ENCODE measurements at places on chromosomes 4 and X.

- no peak for DNase-seq
Observed at GRCh38 chr4:40058121-40058520, 1.5 kb downstream of the N4BP2 start.

GRCh38 chr4:128168701-128169100 is 107.6 kb downstream of the LARP1B start:
- DNase-seq, result no peak

DNA sequence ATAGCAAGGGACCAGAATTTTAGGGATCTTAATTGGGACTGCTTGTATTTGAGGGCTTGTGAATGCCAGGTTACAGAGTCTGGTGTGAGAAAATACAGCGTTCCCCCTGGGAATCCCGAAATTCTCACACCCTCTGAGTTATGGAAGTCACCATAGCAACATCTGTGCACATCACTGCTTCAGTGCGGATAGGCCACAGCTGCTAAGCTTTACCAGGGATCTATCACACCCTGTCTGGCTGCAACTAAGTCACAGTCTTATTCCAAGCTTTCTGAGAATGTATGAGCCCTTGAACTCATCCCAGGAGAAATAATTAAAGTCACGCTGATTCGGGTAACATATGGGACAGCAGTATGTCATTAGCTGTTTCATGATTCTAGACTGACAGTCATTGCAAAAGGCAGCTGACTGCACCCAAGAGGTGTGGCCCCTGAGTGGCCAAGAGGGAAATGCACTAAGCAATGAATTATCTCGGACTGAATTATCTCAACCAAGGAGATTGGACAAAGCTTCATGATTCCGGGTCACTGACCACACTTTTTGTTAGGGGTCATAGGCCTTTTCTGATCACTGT is 46.7 kb upstream of the BTC start:
- DNase-seq, result no peak

GRCh38 chr4:56976837-56977320 is 527 bp downstream of the NOA1 start:
- DNase-seq, result peak; percentile 50

DNA sequence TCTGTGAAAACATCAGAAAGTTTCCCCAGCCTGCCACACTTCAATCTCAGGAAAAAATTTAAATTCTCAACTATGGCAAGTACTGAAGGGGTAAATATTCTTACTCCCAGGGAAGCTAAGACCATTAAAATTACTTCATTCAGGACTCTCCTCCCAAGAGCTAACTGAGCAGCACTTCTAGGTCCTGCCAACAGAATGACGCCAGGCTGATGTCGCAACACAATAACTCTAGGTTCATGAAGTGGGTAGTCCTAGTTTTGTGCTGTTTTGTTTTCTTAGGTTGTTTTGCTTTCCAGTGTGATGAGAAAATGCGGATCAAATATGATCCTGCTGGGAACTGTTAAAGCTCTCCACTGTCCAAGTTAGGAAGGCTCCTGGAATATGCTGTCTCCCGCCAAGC is 180.0 kb downstream of the NKX6-1 start:
- peak; percentile 22 for DNase-seq

DNA sequence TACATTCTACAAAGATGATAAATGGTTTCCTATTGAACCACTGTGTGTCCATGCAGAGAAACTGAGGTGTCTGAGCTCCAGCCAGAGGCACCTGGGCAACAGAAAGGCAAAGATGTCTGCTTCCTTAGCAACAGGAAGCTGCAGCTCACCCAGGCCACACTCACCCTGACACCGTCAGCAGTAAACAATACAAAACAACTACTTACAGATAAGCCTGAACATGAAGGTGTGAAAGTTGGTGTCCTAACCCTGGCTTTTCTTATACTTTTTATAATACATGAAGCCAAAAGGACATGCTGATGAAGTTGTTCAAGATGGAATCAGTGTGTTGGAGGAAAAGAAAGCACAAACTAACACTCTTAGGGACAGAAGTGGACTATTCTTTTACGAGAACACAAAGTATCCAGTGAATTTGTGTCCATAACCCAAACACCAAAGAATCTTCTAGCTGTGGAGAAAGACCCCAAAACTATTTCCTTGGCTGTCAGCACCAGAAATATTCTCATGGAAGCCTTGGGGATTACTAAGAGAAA is 117.3 kb downstream of the SYNPO2 start:
- DNase-seq, result peak; percentile 19

DNA sequence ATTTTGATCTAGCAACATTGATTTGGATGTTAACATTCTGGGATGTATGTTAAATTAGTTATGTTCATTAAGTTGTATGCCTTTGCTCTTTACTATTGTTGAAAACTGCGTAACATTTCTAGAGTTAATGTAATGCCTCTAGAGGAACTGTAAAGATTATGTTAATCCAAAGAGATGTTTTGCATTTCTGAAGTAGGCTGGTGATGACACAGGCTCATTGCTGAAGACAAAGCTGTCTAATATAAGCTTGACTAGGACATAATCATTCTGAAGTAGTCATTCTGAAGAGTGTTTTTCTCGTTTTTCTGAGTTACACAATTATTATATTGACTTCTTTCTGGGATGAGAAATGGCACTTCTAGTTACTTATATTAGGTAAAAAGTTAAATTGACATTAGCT is 72.9 kb downstream of the LRP2BP start:
- no peak for DNase-seq

DNA sequence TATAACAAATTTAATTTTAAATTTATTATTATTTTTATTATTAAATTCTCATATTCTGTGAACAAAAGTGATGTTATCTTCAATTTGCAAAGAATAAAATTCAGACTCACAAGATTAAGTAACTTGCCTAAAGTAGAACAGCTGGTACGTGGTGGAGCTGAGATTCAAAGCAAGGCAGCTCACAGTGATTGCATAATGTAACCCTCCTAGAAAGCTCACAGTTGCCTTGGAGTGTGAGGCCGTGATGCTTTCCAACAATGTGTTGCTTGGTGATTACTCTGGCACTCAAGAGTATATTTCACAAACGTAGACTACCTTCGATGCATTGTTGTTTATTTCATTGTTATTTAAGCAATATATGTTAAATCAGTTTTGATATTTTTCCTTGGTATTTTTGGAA is 1039.2 kb upstream of the PABPC4L start:
- no peak for DNase-seq

DNA sequence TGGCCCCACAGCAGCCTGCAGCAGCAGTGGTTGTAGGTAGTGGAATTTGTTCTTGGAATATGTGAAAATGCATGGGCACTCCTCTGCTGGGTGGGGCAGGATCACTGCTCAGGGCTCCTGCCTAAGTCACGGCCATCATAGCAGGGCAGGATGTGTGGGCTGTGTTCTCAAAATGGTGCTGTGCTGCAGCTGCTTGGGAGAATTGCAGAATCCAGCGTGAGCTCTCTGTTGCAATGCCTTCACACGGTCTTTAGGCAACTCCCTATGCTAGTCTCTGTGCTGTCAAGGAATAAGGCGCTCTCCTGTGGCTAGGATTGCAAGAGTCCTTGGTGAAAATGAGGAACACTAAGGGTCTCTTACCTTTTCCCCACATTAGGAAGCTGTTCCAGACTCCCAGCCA is 42.9 kb downstream of the F8 start:
- no peak for DNase-seq

GRCh38 chrX:151754641-151755215 is 20.2 kb downstream of the CNGA2 start:
- DNase-seq, result peak; percentile 64

GRCh38 chr4:3013839-3014350 is 50.5 kb downstream of the GRK4 start:
- no peak for DNase-seq

GRCh38 chr4:118396881-118397622 is 44.2 kb upstream of the PRSS12 start:
- peak; percentile 86 for DNase-seq
